ENCODE measurements at places on chromosomes 11 and 22. TPM values are rescaled to one million over a fixed set of nuclear protein-coding genes. Genes with fewer than 3 reads are reported as not detected.

LMNTD2 gene
- total RNA-seq: 21.4 TPM

TH gene
- total RNA-seq: not detected

GRCh38 chr11:95736809-95737208 lies 52.8 kb downstream of the FAM76B start:
- DNase-seq: no peak

DNA sequence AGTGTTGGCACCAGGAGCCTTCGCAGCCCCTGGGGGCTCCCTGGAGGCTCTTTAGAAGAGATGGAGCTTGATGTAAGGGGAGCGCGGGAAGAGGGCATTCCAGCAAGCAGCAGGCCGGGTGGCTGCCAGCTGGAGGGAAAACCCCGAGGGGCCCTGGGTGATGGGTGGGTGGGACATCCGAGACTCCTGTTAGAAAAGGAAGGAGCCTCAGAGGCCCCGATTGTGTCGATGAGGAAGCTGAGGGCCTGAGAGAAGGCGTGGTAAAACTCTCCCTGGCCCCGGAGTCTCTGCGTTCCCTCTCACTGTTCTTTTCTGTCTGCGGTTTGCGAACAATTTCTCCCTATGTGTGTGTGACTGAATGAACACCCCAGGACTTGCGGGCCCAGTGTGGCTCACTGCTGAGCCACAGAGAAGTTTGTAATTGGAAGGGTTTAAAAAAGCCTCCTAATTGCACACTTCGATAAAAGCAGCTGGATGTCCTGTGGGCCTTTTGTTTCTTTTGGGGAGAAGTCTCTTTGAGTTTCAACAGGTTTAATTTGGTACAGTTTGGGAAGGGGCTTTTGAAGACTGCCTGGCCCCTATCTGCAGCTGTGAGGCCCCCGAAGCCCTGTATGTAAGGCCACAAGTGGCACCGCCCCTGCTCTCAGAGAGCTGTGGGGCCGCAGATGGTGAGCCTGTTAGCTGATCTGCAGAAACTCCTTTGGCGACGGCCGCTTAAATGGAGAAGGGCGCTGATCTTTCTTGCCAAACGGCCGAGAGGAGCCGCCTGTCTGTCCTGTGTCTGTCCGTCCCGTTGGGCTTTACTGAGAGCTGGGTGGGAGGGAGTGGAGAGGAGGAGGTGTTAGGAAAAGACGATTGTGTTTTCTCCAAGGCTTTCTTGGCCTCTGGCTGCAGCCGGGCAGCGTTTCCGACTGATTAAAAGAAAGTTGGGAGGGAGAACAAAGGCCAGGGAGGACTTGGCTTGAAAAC lies 2.0 kb downstream of the FBLN1 start:
- DNase-seq: no peak

DNA sequence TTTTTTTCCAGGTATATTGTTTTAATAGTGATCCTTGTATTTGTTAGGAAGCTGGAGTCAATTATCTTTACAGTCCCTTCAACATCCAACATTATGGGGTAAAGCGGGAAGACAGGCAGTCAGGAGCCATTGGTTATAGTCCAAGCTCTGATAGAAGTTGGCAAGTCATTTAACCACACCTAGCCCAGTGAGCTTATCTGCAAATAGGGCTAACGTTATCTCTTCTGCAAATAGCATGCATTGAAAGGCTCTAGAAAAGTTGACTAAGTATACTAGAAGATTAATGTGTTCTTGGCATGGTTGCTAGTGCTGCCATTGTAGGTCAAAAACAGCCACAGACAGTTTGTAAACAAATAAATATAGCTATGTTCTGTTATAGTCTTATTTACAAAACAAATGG lies 520.7 kb downstream of the OPCML start:
- DNase-seq: no peak

GRCh38 chr11:70068950-70069349 lies 9.2 kb upstream of the ANO1 start:
- no peak for DNase-seq

DNA sequence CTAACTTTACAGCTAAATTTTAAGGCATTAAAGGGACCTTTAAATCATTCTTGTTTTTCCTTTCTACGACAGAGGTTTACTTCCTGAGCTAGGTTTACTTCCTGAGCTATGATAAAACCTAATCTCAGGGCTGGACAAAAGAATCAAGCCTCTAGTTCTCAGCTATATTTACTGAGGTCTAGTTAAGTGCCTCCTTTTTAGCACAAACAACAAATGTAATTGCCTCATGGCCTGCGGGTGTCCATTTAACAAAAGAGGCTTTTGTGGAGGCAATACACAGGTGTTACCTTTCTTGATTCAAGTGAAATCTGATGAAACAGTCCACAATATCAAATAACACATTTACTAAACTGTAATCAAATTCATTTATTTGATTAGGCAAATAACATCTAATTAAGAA lies 67.3 kb downstream of the IMMP1L start:
- no peak for DNase-seq

DNA sequence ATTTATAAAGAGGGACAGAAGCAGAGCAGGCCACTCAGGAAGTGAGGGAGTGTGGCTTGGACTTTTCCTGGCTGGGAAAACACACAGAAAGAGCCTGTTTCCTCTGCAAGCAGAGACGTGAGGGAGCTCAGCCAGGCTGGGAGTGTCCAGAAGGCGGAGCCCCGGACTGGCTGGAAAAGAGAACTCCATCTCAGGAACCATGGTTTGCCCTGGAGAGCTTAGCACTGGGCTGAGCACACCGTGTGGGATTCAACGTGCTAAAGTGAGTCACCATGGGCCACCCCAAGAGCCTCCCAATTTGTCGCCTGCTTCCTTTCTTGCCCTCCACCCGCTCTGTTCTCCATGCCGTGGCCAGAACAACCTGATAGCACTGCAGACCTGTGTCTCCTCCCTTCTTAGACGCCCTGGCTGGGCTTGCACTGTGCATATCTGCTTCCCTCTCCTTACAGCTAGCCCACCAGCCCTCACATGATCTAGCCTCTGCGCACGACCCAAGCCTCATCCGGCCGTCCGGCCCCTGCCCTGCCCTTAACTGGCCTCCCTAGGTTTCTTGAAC lies 51.8 kb downstream of the GALNT18 start:
- DNase-seq: no peak

DNA sequence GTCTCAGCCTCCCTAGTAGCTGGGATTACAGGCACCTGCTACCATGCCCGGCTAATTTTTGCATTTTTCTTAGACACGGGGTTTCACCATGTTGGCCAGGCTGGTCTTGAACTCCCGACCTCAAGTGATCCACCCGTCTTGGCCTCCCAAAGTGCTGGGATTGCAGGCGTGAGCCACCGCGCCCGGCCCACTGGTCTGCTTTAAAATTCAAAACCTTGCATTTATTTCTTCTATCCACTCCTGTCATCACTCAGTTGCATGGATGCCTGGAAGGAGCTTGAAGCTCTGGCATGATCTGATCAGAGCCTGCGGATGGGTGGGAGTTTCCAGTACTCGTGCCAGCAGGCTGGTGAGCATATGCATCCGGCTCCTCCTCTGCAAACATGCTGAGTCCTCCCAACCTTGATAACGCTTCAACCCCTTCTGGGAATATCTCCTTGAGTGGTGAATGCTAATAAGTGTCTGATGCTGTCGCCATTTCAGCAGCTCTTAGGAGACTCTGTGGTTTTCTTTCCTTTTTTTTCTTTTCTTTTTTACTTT lies 39.6 kb downstream of the UBASH3B start:
- no peak for DNase-seq

- DNase-seq: no peak
Measured at GRCh38 chr11:26801601-26802000, 79.7 kb upstream of the SLC5A12 start.

DNA sequence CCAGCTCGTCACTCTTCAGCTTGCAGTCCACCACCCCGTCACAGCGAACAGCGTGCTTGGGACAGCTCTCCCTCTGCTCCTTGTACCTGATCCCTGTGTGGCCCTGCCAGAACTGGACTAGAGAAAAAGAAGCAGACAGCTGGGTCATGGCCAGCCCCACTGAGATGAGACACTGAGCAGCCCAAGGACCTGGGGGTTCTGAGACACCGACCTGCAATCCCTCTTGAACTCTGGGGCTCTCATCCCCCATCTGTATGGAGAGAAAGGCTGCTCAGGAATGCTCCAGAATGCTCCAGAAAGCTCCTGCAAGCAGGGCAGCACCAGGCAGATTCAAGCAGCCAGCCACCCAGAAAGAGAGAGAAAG lies 14.8 kb downstream of the TMPRSS13 start:
- no peak for DNase-seq

DNA sequence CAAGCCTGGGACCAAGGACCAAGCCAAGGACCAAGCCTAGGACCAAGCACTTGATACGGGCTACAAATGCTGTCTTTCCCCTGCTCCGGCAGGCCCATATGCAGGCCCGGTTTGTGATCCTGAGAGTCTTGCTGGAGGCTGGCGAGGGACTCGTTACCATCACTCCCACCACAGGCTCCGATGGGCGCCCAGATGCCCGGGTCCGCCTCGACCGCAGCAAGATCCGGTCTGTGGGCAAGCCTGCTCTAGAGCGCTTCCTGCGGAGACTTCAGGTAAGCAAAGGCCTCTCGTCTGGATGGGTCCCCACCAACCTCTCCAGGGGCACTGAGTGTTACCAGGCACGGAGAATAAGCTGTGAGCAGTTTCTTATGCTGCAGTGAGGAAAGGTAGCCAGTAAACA lies 13.2 kb upstream of the BBS1 start:
- no peak for DNase-seq

DNA sequence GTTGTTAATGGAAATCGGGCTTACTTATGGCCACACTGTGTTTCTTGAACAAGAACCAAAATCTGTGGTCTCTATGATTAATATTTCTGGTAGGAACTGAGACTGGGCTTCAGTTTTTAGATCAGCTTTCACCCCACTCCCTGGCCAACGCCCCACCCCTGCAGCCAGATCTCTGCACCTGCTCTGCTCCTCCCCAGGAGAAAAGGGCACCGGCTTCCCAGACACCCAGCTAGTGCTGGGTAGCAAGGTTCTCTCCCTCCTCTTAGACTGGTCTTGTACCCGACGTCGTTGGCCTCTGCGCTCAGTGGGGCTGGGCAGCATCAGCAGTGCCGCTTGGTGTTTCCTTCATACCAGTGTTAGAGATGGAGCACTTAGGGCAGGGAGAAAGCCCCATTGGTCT lies 17.0 kb upstream of the CTTN start:
- no peak for DNase-seq

GRCh38 chr11:13339195-13340153 lies 61.9 kb downstream of the BMAL1 start:
- DNase-seq: no peak

- peak; percentile 52 for DNase-seq
Measured at GRCh38 chr11:7892840-7893254, 38.2 kb downstream of the OR10A6 start.

DNA sequence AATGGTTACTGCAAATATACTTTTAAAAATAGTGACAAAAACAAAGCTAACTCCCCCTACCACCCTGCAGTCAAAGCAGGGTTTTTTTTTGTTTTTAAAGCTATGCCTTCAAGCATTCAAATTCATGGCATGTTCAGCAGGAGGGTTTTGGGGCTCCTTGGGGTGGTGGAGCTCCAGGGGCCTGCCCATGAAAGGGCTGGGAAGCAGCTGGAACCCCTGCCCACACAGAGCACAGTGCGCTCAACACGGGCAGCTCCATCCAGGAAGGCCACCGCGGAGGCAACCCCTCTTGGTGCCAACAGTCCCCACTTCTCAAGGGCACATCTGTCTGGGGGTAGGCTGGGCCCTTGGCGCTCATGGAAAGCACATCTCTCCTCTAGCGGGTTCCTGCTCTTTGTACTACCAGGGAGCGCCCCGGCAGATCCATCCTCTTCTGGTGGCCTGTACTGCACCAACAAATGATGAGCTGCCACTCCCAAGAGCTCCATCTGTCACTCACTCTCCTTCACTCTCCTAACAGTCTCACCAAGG lies 16.6 kb upstream of the PHLDA2 start:
- DNase-seq: no peak

DNA sequence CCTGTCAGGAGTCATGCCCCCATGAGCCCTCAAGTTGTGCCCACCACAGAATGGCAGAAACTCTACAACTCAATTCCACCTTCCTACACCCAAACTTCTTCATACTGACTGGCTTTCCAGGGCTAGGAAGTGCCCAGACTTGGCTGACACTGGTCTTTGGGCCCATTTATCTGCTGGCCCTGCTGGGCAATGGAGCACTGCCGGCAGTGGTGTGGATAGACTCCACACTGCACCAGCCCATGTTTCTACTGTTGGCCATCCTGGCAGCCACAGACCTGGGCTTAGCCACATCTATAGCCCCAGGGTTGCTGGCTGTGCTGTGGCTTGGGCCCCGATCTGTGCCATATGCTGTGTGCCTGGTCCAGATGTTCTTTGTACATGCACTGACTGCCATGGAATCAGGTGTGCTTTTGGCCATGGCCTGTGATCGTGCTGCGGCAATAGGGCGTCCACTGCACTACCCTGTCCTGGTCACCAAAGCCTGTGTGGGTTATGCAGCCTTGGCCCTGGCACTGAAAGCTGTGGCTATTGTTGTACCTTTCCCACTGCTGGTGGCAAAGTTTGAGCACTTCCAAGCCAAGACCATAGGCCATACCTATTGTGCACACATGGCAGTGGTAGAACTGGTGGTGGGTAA lies at the start of gene OR52W1:
TSS of gene OR52W1 (plus strand) at position 51 of the 637 bp plus-strand sequence. CDS start at position 51, 0 bp downstream.
- no peak for DNase-seq

- DNase-seq: no peak
Measured at GRCh38 chr11:78201096-78201818, 12.5 kb downstream of the USP35 start.

- no peak for DNase-seq
Measured at GRCh38 chr11:86620891-86621521, 51.4 kb downstream of the ME3 start.

- DNase-seq: peak; percentile 19
Measured at GRCh38 chr11:2379466-2380174, 2.5 kb downstream of the CD81 start.
